ENCODE measurements at places on chromosomes 11 and 22.
A peak's percentile ranks its signal among the peaks of the same experiment; 100 is the strongest.

DNA sequence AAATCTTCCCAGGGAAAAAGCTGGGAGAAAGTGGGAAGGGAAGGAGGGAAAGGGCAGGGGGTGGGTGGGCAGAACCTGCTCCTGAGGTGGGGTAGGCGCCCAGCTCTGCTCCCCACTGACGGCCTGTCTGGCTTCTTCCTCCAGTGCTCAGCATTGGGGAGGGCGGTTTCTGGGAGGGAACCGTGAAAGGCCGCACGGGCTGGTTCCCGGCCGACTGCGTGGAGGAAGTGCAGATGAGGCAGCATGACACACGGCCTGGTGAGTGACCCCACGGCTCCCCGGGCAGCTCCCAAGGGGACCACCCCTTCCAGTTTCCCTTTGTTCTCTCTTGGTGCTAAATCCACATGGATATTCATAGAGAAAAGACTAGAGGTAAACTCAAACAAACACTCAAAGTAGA is 25.9 kb downstream of the SHANK3 start:
- DNase-seq: peak; percentile 53

GRCh38 chr11:75578977-75579376 is 16.9 kb downstream of the SERPINH1 start:
- DNase-seq: no peak

GRCh38 chr22:37218771-37219411 is 6.6 kb upstream of the SSTR3 start:
- DNase-seq: peak; percentile 90

DNA sequence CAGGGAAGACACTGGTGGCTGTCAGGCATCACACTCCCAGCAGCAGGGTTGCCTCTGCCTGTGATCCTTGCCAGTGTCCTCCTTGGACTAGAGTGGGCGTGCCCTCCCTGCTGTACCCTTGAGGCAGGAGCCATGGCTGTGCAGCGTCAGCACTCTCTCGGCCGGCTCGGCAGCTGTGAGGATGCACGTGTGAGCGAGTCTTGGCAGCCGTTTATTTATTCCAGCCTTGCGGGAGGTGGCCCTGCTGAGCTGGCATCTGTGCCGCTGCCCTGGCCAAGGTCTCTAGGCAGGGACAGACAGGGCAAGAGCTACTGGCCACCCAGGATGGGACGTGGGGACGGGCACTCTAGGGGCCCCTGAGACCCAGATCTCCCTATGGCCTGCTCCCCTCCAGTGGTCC is 33.9 kb downstream of the TSPAN4 start:
- no peak for DNase-seq

GRCh38 chr11:121591405-121592033 is 138.8 kb upstream of the SORL1-AS1 start:
- DNase-seq: peak; percentile 82

DNA sequence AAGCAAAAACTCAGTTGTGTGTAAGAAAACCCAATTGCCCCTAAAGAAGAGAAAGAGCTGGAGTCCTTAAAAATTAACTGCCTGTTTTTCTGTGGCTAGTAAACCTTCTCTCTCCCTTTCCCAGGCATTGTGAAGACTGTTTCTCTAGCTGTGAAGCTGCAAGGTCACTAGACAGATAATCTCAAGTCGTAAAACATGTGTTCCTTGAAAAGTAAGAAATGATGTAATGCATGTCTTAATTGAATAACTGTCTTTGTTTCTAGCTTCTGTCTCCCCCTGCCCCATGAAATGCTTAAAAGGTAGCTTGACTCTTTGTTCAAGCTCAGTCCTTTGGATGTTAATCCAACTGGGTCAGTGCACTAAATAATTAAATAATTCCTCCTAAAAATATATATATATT is 29.5 kb upstream of the FAM181B start:
- DNase-seq: no peak

DNA sequence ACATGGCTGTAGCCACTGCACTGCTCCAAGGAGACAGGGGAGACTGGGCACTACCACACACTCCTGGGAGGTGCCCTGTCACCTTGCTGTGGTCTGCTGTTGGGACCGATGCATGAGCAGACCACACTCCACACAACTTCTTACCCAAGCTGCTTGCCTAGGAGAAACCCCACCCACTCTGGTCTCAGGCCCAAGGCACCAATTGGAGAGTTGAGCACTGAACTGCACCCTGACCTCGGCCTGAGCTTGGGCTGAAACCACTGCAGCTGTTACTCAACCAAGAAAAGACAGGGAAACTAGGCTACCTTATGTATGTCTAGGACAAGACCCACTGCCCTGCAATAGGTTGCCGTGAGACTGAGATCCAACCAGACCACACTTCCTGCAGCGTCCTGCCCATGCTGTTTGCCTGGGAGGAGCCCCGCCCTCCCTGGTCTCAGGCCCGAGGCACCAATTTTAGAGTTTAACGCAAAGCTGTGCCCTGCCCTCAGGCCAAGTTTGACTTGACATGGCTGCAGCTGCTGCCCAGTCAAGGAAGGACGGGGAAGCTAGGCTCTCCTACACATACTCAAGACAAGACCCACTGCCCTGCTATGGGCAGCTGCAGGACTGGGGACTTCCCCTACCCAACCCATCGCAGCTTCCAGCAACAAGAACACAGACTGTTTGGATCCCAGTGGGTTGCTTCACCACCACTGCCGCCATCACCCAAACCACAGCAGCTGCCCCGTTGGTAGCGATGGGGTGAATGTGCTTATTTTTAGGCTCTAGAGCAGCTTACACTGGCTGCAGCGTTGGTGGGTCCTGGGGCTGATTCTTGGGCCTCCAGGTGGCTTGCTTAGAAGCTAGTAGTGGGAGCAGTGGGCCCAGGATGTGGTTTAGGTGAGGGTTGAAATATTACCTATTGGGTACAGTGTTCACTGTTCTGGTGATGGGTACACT is 66.8 kb downstream of the BRD1 start:
- DNase-seq: peak; percentile 53

DNA sequence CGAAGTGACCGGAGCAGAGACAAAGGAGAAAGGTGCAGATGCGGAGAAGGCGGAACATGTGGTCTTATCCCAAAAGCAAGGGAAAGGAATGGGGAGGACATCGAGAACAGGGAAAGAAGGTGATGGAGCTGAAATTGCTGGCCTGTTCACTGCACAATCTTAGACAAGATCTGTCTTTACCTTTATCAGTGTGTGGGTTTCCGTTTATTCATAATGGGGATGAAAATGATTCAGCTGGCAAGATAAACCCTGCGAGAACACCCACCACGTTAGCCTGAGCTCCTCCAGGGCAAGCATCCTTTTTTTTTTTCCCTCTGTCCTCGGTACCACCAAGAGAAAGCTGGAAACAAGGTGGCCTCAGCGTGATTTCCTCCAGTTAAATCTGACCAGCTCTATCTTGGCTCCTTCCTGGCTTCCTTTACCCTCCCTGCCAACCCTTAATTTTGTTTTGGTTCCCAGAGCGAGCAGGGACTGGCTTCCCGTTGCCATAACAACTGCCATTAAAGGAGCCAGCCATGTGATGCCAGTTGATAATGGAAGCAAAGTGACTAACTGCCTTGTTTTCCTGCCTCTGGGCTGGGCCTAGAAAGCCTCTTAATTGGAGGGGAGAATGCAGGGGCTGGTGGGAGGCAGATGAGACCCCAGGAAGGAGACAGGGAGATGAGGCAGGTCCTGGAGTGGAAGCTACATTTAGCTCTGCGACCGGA is 4.2 kb downstream of the SGSM1 start:
- no peak for DNase-seq

DNA sequence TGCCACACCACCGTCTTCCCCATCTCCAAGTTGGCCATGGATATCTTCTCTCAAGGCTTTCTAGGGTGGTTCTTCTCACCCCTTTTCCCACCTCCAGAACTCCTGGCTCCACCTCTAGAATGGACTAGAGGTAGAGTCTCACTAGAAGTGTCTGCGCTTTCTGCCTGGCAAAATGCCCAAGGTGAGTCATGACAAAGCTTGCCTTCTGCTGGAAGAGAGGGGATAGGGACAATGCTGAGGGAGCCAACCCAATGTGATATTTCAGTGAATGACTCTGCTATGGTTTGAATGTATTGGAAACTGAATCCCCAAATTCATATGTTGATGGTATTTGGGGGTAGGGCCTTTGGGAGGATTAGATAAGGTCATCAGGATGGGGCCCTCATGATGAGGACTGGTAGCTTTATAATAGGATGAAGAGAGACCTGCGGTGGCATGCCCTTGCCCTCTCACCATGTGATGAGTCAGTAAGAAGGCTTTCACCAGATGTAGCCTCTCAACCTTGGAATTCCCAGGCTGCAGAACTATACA is 4.1 kb upstream of the CD82 start:
- no peak for DNase-seq

GRCh38 chr22:38569181-38569971 is 607 bp downstream of the DMC1 start:
- no peak for DNase-seq

DNA sequence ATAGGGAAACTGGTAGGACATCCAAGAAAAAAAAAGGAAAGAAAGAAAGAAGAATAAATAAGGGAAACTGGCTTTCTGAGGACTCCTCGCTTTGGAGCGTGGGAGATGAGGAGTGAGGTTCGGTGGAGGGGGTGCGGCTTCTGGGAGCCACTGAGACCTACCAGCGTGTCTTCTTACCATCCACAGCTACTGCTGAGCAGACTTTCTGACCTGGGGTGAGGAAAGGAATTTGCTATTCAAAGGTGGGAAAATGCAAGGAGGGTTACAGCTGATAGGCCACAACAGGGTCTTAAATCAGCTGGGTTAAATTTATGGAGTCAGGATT is 488 bp upstream of the SELENOM start:
- no peak for DNase-seq

DNA sequence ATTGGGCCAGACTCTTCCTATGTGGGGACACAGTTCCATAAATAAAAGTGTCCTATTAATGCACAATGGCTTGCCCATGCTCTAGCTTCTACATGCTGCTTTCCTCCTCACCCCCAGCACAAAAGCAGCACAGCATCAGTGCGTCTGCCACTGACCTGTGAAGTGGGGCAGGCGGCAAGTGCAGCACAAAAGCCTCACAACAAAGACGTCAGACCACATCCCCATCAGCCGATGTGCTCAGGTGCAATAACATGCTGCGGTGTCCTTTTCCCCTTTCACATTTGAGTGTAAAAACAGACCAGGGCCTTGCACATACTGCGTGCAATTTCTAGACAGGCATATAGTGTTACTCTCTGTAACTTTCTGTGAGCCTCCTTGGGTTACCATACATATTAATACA is 12.8 kb downstream of the DKK3 start:
- no peak for DNase-seq

GRCh38 chr11:106794058-106794457 is 224.2 kb downstream of the GUCY1A2 start:
- DNase-seq: no peak

DNA sequence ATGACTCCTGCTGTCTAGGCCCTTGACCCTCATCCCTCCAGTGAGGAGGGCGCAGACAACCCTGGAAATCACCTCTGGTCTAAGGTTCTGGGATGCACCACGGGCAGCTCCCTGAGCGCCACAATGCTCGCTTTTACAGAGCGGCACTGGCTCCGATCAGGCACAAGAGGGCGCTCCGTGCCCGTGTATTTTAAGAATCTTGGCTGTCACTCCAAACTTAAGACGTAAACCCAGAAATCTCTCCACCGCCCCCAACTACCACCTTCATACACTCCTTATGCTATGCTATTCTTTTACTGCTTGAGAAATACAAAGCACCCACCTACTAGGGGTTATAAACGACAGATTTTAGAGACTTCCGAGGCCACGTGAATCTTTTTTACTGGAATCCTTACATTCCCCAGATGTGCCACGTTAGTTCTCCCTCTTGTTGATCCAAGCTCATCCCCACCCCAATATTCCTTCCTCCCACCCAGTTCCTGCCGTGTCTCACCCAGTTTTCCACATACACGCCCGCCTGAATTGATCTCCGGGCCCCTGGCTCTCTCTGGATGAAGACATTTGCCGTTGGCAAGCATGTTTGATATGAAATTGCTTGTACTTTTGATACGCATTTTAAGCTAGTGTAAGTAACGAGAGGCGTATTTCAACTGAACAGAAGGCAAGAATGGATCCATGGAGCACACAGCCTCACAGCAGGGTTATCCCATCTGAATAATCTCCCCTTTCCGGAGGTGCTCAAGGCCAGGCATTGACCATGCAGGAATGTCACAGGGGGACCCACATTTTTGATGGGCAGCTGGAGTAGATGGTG is 453.5 kb downstream of the OPCML start:
- DNase-seq: no peak

DNA sequence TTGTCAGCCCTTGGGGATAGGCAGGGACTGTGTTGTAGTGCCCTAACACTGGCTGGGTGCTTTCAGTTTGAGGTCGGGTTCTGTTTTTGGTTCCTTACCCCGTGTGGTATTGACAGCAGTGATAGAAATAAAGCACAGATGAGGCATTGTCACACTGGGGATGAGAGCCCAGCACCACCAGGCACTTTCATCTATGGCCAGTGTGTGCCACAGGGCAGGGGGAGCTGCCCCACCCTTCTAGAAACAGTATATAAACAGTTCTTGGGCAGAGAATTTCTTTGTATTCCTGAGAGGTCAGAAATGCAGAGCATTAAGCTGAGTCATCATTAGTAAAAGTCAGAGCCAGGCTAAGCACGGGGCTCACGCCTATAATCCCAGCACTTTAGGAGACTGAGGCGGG is 23.1 kb upstream of the CDC42EP2 start:
- no peak for DNase-seq

- no peak for DNase-seq
Measured at GRCh38 chr11:108647387-108647700, 17.5 kb upstream of the DDX10 start.

DNA sequence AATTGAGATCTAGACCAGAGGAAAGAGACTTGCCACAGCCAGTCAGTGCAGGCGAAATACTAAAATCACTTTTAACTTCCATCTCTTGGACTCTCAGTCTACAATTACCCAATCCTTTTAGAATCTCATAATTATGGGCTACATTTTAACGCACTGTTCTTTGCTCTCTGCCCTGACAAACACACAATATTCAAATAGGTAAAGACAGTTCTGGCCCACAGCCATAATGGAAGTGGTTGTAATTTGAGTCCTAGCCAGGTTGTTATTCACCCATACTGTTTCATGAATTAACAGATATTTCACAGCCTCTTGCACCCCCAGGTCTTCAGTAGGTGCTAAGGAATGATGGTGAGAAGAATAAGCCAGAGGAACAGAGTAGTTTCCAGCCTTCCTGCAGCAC is 830 bp downstream of the C11orf97 start:
- DNase-seq: no peak

- DNase-seq: no peak
Measured at GRCh38 chr22:36391638-36392037, 3.9 kb upstream of the MYH9 start.

- DNase-seq: no peak
Measured at GRCh38 chr11:75279273-75279672, 38.7 kb downstream of the TPBGL start.

- peak; percentile 55 for DNase-seq
Measured at GRCh38 chr11:75241906-75242644, 1.5 kb downstream of the TPBGL start.

- peak; percentile 37 for DNase-seq
Measured at GRCh38 chr11:47466701-47467250, 17.8 kb upstream of the RAPSN start.

Data from activated effector memory CD4-positive, alpha-beta T cell treated with anti-CD3 and anti-CD28 coated beads, Interleukin-2, amount 50 U/mL, for 16 hours (primary cell).